ENCODE measurements at places on chromosomes 16 and 17. TPM values are rescaled to one million over a fixed set of nuclear protein-coding genes. Genes with fewer than 3 reads are reported as not detected.

FGF11 gene
- 0.18 TPM for total RNA-seq

GRCh38 chr16:58425756-58426494, 33.7 kb downstream of the GINS3 start:
- DNase-seq: no peak

GRCh38 chr17:2237521-2237921, 66.1 kb downstream of the SMG6 start:
- DNase-seq: no peak

- no peak for DNase-seq
Observed at GRCh38 chr17:27771586-27771985, 28.7 kb downstream of the NOS2 start.
